ENCODE measurements at places on chromosomes 12 and 14.

DNA sequence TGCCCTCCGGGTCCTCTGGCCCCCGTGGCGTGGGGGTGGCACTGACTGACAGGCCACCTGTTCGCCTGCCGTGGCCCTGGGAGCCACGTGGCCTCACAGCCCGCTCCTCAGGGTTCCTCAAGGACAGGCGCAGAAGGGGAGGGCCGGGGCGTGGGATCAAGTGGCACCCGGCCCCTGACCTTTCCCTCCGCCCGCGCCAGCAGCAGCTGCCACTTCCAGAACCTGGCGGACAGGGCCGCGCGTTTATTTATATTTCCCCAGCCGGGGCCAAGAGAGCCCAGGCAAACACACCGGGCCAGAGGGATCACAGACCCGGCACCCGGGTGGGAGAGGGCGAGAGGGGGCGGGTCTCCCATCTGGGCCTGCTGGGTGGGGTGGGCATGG, 92.6 kb downstream of the RFLNA start:
- peak overlapping the region; percentile 43 for H3K27ac ChIP-seq
- H3K27me3 ChIP-seq = peaks cover 6% of the 10 kb centered on the region
- DNase-seq = no peak
- peaks cover 12% of the 10 kb centered on the region for H3K4me1 ChIP-seq

DNA sequence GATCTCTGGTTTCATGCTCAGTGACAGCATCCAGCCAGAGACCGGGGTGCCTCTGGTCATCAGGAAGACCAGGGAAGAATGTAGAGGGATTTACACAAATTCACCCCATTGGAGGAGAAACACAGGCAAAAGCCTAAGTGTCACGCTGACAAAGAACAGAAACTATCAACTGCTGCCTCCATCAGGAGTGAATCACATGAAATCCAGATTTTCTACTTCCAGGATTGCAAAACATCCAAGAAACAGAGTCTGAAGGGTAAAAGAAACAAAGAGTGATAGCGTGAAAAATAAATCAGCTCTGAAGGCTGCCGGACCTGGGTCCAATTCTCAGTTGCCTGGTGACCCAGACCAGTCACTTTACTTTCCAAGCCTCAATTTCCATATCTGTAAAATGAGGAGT, 136.1 kb upstream of the MAP1LC3B2 start:
- H3K36me3 ChIP-seq = no peaks in the 10 kb centered on the region
- no peak overlapping the region for H3K27ac ChIP-seq
- no peaks in the 10 kb centered on the region for H3K4me1 ChIP-seq
- no peak for DNase-seq
- no peaks in the 10 kb centered on the region for H3K27me3 ChIP-seq
- H3K4me3 ChIP-seq = no peak overlapping the region

DNA sequence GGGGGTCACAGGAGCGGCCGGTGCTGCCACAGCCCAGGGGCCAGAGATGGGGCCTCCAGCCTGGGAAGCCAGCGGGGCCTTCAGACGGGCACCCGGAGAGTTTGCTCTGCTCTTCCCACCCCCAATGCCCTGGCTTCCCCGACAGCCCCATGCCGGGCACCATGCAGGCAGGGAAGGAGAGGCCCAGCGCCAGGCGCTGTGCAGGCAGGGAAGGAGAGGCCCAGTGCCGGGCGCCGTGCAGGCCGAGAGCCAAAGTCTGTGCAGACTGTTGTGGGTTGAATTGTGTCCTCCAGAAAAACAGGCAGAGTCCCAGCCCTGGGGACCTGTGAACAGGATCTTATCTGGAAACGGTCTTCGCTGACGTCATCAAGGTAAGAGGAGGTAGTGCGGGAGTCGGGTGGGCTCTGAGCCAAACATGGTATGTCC, 34.3 kb downstream of the GALNT9 start:
- no peaks in the 10 kb centered on the region for H3K27me3 ChIP-seq
- no peaks in the 10 kb centered on the region for H3K4me1 ChIP-seq
- no peak for DNase-seq
- no peak overlapping the region for H3K27ac ChIP-seq
- H3K36me3 ChIP-seq = no peaks in the 10 kb centered on the region
- no peak overlapping the region for H3K4me3 ChIP-seq

- peaks cover 34% of the 10 kb centered on the region for H3K4me1 ChIP-seq
- H3K36me3 ChIP-seq = no peaks in the 10 kb centered on the region
- DNase-seq = no peak
- no peak overlapping the region for H3K27ac ChIP-seq
Observed at GRCh38 chr12:51329742-51330141, 5.8 kb upstream of the BIN2 start.

DNA sequence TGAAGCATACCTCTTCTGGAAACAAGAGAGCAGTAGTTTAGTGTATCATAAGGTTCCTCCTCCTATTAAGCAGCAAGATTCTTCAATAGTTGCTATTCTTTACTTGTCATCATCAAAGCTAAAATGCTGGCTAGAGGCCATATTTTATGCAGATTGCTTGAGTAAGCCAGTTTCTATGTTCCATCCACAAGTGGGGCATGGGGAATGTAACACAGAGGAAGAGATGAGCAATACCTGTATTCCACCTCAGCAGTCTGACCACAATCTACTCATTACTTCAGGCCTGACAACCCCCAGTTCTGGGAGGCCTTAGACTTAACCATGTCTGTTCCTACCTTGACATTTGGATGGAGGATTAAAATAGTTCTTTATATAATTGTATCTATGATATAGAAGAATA, 423.6 kb downstream of the BTG1 start:
- H3K27ac ChIP-seq = no peak overlapping the region
- H3K4me1 ChIP-seq = no peaks in the 10 kb centered on the region
- no peak for DNase-seq
- H3K36me3 ChIP-seq = no peaks in the 10 kb centered on the region
- no peaks in the 10 kb centered on the region for H3K27me3 ChIP-seq

GRCh38 chr14:74938531-74939495, 15.8 kb upstream of the RPS6KL1 start:
- no peak overlapping the region for H3K4me3 ChIP-seq
- no peaks in the 10 kb centered on the region for H3K36me3 ChIP-seq
- DNase-seq = no peak
- H3K27me3 ChIP-seq = no peaks in the 10 kb centered on the region

GRCh38 chr12:109702111-109702841, 11.3 kb upstream of the FAM222A start:
- DNase-seq = no peak
- no peak overlapping the region for H3K27ac ChIP-seq
- no peaks in the 10 kb centered on the region for H3K4me1 ChIP-seq

DNA sequence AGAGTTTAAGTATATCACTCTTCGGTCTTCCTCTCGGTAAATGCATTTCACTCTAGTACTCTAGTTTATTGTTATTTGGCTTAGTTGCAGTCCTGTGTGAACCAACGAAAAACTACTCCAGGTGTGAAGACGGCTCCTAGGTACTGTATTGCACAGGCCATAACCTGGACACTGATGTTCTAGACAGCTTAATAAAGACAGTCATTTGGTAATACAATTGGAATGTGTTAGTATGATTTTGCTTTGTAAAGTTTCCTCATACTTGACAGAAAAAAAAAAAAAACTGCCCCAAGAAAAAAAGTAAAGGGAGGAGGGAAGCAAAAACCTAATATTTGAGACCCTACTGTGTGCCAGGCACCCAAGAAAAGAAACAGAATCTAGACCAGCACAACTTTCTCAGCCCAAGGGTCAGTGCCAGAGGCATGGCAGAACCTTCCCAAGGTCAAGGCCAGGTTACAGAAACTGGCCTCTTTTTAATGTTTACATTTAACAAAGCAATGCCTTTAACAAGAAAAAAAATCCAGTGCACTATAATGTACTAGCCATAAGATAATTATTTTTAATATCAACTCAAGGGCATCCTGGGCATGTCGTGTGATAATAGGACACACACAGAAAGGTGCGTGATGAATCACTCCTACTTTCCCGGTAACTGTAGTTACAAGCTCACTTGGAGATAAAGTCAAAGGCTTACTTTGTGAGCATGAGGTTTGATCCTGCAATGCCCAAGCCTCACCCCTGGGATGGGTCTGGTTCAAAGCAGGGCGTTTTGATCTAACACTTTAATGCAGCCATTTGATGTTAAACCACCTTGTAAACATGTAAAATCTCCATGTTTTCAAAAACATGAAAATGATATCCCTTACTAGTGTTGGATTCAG, 110.6 kb downstream of the BMP4 start:
- H3K4me1 ChIP-seq = no peaks in the 10 kb centered on the region
- no peak overlapping the region for H3K4me3 ChIP-seq
- H3K36me3 ChIP-seq = no peaks in the 10 kb centered on the region
- H3K27me3 ChIP-seq = no peaks in the 10 kb centered on the region
- H3K27ac ChIP-seq = no peak overlapping the region

- no peak overlapping the region for H3K4me3 ChIP-seq
- H3K27ac ChIP-seq = no peak overlapping the region
- no peaks in the 10 kb centered on the region for H3K4me1 ChIP-seq
- H3K36me3 ChIP-seq = no peaks in the 10 kb centered on the region
- DNase-seq = no peak
Observed at GRCh38 chr12:103672401-103673119, 85.5 kb downstream of the STAB2 start.

DNA sequence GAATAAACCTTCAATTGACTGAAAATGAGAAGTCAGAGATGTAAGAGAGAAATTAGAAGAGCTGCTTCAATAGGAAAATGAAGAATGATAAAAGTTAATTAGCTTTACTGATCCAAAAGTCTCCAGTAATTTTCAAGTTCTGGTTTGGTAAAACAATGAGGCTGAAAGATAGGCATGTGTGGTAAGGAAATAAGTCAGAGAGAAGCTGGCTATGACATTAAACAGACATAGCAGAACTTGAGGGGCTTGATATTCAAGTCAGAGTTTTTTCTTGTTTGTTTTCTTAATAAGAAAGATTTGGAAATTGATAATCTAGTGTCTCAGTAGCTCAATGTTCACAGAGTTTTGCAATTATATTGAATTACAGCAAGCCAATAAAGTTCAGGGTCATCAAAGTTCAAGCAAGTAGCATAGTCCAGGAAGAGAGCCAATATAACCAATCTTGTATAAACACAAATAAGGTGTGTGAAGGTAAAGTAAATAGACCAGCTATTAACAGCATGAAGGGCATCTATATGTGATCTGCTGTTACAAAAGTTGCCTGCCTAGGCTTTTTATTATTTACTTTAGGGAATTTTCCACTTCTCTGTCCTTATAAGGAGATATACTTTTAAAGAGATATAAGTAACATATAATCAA, 1111.5 kb downstream of the TRHDE start:
- H3K4me3 ChIP-seq = no peak overlapping the region
- H3K36me3 ChIP-seq = no peaks in the 10 kb centered on the region
- H3K27me3 ChIP-seq = no peaks in the 10 kb centered on the region
- H3K4me1 ChIP-seq = no peaks in the 10 kb centered on the region

DNA sequence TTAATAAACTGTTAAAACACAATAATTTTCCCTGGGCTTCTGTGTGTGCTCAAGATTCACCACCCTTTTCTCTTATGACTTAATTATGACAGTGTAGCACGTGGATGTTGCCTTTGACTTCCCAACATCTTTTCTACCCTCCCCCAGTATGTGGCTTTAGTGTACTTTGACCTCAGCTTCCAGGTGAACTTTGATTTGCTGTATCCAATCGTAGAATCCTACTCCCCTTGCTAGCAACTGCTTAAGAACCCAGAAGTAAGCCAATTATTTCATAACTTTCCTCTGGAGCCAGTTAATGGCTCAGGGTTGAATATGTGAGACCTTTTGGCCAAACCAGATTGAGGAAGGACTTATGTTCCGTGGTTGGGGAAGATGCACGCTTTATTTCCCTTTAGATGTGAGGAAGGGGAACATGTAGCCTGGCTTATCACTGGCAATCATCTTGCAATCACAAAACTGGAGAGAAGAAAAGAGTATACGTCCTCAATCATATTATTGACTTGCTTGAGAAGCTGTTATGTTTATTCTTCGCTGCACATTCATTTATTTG, 259.6 kb upstream of the ATP2B1 start:
- peaks cover 6% of the 10 kb centered on the region for H3K4me1 ChIP-seq
- no peaks in the 10 kb centered on the region for H3K36me3 ChIP-seq
- no peak for DNase-seq

Measured in thymus (tissue), 14 donors.